ENCODE measurements at places on chromosomes 12 and 14.

DNA sequence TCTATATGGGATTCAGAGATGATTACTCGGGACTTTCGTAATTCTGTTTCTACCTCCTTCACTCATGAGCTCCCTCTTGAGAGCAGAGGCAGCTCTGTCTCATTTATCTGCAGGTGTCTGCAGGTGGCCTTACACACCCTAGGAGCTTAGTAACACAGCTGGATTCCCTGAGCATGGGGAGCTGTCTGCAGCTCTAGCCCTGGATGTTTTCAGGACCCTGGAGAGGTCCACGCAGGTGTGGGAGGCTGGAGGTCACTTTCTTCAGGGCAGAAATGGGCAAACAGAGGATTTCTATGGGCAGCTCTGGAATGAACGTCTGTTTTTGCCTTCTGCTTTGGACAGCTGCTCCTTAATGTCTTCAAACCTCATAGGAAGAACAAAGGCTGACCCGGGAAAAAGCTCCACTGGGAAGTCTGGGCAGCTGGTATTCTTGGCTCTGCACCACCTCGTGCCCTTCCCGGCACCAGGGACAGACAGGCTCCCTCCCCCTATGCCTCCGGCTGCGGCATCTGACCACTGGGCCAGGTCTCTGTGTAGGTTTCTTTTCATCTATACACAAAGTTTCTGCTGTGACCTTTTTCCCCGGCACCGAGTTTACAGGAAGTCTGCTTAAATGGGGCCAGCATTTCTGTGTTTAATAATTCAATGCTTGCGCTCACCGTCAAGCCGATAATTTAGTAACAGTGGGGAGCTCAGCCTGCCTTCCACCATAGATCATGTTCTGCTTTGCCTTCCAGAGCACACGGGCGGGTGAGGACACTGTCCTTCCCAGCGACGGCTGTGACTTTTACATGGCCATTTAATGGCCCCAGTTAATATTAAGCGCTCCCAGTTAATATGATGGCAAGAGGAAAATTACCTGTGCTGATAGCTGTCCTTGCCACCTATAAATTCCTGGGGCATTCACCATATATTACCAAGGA is 320.2 kb upstream of the SFSWAP start:
- DNase-seq: peak; percentile 31

DNA sequence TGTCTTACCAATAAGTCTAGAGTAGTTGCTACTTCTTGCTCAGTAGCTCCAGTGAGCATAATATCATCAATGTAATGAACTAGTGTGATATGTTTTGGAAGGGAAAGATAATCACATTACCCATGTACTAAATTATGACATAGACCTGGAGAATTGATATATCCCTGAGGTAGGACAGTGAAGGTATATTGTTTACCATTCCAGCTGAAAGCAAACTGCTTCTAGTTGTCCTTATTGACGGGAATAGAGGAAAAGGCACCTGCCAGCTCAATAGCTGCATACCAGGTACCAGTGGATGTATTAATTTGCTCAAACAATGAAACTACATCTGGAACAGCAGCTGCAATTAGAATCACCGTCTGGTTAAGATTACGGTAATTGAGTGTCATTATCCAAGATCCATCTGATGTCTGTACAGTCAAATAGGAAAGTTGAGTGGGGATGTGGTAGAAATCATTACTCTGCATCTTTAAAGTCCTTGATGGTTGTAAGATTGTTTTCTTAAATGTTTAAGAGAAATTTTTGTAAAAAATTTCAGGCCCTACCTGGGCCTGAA is 100.0 kb upstream of the ARHGAP5 start:
- DNase-seq: no peak

DNA sequence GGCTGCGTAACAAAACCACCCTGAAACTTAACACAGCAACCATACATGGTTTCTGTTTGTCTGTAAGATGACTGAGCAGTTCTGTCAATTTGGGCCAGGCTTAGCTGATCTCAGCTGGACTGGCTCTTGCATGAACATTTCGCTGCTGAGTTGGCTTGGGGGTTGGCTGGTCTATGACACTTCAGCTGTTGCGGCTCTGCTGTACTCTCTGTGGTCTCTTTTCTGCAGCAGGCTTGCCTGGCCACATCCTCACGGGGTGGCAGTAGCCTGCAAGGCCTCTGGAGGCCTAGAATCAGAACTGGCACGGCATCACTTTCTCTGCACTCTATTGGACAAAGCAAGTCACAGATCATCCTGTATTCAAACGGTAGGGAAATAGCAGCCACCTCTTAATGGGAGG is 216.2 kb downstream of the BCL11B start:
- peak; percentile 49 for DNase-seq

DNA sequence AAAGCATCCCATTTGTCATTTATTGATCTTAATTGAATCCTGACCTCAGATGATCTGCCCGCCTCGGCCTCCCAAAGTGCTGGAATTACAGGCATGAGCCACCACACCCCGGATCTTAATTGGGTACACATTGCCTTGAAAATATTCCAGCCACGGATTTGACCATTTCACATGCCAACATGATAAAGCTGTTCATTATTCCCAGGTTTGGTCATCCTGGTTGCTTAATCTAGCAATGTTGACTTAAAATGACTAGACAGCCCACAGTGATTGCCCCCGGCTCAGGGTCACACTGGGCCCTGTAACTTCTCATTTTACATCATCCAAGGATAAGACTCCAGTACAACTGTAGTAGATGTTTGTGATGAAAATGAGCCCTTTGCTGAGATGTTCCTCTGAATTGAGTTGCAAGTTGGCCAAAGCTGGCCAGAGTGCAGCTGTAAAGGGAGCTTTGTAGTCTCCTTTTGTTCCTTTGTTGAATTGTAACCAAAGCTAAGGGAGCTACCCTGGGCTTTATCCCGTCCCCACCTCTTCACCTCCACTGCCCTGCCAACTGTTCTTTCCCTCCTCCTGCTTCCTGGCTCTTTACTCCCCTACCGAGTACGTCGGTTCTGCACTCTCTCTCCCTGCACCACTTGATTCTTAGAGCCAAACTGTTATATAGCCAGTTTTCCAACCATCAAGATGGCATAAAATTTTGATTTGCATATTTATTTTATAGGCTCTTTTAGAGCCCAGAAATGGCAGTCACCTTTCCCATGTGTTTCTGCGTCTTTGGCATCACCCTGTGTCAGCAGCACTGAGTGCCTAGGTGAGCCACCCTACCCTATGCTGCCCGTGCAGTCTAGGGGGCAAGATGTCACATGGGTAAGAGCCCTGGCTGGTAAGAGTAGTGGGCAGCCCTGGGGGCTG is 141.3 kb upstream of the HIF1A start:
- DNase-seq: no peak

GRCh38 chr12:75834591-75834990 is 197.0 kb downstream of the PHLDA1 start:
- DNase-seq: no peak

DNA sequence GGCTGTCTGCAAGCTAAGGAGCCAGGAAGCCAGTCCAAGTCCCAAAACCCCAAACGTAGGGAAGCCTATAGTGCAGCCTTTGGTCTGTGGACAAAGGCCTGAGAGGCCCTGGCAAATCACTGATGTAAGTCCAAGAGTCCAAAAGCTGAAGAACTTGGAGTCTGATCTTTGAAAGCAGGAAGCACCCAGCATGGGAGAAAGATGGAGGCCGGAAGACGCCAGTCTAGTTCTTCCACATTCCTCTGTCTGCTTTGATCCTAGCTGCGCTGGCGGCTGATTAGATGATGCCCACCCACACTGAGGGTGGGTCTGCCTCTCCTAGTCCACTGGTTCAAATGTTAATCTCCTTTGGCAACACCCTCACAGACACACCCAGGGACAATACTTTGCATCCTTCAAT is 58.5 kb downstream of the CAPS2 start:
- no peak for DNase-seq

GRCh38 chr14:60933920-60934655 is 46.8 kb downstream of the TRMT5 start:
- DNase-seq: no peak

- DNase-seq: no peak
Measured at GRCh38 chr12:91845365-91845764, 300.3 kb downstream of the BTG1 start.

DNA sequence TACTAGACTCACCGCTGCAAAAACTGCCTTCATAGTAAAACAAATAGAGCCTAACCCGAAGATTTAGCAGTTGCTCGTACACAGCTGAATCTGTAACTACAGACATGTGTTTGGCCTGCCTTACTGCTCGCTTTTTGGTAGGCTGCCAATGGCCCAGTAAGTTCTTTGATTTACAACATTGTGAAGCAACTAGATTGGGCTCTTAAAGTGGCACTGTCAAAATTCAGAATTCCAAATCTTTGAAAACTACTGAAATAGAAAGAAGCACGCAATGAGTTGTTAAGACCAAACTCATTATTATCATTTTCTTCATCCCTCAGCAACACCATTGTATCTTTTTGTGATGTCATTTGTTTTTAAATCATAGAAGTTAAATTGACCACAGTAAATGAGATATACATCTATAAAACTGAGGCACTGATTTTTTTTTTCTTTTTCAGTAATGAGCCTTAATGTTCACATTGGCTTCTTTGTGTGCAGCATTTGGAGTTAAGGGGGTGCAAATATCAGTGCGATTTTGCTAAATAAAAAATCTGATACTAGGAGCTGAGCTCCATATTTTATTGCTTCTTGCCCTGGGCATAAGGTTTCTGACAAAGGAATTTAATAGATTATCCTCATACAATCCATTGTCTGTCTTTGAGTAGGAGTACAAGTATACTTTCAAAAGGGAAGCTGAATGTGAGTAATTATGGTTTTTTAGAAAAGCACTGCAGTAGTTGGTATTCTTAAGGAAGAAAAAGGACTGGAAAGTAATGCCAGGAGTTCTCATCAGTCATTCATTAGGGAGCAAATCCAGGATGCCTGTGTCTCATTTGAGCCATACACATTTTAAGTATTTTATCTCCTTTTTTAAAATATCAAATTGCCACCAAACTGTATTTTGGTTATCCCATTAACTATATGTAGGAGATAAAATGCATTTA is 138.5 kb downstream of the KICS2 start:
- no peak for DNase-seq
